Stimulated activated CD8-positive, alpha-beta memory T cell treated with anti-CD3 and anti-CD28 coated beads, Interleukin-15, amount 100 ng/mL, for 24 hours (primary cell): ENCODE measurements at places on chromosomes 5 and 9.

DNA sequence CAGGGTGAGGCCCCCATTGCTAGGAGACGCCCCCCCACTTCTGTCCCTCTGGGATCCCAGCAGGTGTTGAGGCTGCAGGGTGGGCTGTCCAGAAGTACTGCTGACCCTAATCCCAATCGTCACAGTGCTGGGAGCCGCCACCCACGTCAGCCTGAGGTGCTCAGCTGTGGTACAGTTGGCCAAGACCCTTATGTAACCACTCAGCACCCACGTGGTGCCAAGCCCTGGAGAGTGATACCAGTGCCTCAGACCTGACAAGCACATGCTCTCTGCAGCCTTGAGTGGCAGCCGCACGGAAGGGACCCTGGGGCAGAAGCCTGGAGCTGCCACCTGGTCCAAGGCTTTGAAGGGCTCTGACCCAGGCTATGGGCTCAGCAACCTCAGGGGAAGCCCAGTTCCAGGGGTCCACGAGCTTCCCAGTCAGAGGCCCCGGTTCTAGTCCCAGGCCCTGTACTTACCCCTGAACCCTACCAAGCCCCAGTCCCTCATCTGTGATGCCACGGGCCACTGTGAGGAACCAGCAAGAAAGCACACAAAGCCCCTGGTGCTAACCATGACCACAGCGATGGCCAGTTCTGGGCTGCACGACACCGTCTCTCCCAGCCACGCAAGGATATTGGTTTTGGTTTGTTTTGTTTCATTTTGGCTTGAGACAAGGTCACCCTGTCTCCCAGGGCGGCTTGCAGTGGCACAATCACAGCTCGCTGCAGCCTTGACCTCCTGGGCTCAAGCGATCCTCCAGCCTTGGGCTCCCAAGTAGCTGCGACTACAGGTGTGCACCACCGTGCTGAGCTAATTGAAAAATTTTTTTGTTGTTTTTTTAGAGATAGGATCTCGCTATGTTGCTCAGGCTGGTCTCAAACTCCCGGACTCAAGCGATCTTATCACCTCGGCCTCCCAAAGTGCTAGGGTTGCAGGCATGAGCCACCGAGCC is 50.7 kb downstream of the DBH start:
- no peak for DNase-seq

- DNase-seq, result no peak
Measured at GRCh38 chr5:174725261-174725990, 1.0 kb downstream of the MSX2 start.

- no peak for DNase-seq
Measured at GRCh38 chr5:126998895-126999570, 31.3 kb downstream of the MARCHF3 start.

DNA sequence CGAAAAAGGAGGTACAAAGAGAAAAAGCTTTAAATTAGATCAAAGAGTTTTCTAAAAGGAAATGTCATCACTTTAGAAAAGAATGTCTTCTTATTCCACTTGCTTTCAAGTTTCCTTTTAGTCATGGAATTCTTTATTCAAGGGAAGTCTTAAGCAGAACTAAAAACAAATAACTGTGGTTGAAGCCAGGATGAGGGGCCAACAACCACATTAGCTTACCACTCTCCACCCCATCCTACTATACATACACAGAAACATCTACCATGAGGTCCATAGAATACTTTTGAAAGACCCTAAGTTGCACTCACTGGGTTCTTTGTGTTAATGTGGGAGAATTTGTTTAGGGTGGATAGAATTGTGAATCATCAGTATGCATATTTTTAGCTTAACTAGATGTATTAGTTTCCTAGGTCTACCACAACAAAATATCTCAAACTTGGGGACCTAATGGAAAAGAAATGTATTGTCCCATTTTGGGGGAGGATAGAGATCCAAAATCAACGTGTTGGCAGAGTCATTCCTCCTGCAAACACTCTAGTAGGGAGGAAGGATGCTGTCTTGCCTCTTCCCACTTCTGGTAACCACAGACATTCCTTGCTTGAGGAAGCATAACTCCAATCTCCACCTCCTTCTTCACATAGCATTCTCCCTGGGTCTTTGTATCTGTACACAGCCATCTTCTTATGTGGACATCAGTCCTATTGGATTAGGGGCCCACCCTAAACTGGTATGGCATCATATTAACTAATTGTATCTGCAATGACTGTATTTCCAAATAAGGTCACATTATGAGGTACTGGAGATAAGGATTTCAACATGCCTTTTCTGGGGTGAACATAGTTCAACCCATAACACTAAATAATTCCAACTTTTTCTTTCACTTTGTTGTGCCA is 239.4 kb downstream of the LURAP1L start:
- DNase-seq, result no peak

GRCh38 chr5:176469296-176469695 is 21.1 kb downstream of the FAF2 start:
- no peak for DNase-seq

DNA sequence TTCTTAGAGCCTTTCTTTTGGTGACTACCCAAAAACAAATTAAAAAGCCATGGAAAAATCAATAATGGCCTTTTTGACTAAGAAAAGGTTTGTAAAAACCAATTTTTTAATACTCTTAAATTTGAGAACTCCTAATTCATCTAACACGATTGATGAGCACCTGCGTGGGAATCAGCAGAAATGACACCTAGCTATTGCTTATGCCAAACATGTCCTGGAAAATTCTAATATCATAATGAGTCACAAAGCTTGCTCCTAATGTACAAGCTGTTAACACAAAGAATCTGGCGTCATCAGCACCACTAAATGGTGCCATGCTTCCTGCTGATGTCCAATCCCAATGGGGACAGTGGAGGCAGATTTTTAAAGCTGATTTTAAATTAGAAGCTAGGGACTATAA is 146.2 kb upstream of the LRRTM2 start:
- no peak for DNase-seq

GRCh38 chr9:13598738-13599137 is 319.2 kb upstream of the MPDZ start:
- no peak for DNase-seq

- DNase-seq, result no peak
Measured at GRCh38 chr5:33223563-33224284, 217.0 kb upstream of the TARS1 start.

GRCh38 chr5:125197321-125197720 is 450.9 kb upstream of the ZNF608 start:
- no peak for DNase-seq

GRCh38 chr9:5838884-5839571 is 6.1 kb upstream of the ERMP1 start:
- no peak for DNase-seq

GRCh38 chr9:124782661-124783574 is 6.0 kb downstream of the OLFML2A start:
- no peak for DNase-seq

DNA sequence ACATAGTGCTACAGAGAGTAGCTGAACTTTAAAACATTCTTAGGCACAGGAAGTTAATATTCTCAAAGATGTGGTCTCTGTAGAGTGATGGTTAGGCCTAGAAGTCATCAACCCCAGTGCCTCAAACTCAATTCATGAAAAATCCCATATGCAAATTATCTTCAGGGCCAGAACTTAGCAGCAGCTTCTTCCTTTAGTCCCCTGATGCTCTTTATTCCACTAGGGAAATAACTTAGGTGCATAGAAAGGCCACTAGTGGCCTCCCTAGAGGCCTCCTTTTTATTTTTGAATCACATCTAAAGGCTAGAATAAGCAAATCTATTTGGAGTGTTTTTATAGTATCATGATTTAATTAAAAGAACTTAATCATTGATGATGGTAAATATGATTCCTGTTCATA is 88.3 kb downstream of the GIN1 start:
- DNase-seq, result no peak

GRCh38 chr5:321230-321725 is at the start of gene AHRR:
Gene AHRR, plus strand, starts transcription at chr5:321714. Its CDS starts 22,189 bp downstream, at chr5:343903.
- DNase-seq, result no peak

DNA sequence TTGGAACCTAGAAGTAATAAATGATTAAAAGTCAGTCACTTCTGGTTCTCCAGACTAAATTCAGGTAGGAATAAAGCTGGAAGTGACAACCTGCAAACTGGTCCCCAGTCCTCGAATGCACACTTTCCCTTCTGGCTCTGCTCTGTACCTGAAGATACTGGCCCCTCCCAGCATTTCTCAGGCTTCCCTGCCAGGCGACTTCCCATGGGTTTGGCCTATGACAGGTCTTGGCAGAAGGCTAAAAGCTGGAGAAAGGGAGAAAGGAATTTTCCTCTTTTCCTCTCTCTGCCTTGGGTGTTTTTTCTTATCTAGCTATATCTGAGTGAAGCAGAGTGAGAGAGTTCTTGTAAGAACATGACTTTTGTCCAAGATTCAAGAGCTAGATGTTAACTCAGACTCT is 1005.7 kb downstream of the DTWD2 start:
- no peak for DNase-seq

- DNase-seq, result no peak
Measured at GRCh38 chr5:133322743-133323142, 270.9 kb downstream of the HSPA4 start.

GRCh38 chr9:76143834-76144233 is 250.4 kb downstream of the RFK start:
- no peak for DNase-seq

GRCh38 chr9:75200892-75201470 is 112.7 kb downstream of the OSTF1 start:
- no peak for DNase-seq

DNA sequence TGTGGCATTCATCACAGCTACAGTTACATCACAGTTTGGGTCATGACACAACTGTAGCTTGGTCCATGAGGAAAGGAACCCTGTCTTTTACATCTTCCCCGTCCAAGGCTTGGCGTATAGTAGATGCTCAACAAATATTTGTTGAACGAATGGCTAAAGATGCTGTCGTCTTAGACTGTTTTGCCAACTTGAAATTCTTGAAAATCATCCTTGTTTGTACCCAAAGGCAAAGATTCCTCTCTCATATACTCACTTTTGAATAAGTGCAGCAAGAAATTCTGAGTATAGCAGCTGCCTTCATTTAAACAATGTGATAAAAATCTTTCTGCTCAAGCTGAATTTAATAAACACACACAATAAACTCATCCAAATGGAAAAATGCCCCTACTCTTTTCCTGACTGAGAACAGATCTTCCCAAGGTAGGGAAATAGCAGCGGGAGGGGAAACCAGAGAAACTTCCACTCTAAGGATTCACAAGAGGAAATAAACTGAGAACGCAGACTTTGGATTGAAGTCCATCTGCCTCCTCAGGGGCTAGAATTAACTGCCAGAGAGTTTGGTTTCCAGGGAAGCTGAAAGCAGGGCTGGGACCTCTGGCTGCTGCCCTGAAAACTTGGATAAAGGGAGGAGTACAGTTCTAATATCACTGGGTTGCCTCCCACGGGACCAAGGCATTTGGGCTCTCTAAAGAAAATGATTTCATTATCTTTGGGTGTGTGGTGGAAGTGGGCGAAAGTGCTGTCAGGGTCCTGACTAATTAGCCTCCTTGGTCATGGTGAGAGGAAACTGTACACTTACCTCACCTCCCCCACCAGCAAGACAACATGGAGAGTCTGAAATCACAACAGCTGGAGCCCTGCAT is 99.1 kb downstream of the DPYSL3 start:
- no peak for DNase-seq

DNA sequence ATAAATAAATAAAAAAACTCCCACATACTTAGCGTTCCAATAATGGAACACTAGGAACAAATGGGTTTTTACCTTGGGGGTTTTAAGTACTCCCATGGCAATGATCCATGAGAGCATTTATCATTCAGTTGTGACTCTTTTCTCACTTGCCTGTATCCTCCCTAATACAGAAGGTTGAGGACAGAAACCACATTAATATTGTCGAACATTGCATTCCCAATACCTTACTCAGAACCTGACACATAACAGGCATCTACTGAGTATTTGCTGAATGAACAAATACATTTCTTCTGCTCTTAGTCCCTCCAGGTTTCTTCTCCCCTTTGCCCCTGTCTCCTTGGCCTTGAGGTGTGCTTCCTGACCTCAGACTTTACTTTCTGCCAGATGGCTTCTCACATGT is 175.9 kb downstream of the CEMIP2 start:
- no peak for DNase-seq

- DNase-seq, result no peak
Measured at GRCh38 chr5:64814073-64814472, 45.3 kb downstream of the CWC27 start.

- no peak for DNase-seq
Measured at GRCh38 chr9:76353280-76353679, 40.9 kb downstream of the RFK start.

DNA sequence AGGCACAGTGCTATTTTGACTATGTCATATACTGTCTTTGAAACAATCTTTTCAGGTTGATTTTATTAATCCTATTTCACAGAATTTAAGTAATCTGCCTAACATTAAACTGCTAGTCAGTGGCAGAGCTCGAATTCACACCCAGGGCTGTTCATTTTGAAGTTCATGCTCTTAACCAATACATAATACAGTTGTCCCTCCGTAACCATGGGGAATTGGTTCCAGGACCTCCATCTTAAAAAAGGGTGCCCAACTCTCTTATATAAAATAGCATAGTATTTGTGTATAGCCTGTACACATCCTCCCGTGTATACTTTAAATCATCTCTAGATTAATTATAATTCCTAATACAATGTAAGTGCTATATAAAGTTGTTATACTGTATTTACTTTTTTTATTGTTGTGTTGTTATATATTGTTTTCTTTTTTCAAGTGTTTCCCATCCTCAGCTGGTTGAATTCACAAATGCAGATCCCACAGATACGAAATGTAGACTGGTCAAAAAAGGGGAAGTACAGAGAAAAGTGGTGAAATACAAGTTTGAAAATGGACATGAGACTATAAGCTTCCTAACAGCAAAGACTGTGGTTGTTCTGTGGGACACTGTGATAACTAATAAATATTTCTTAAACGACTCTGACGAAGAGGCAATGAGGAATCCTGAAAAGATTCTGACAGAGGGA is 18.3 kb downstream of the RFX3 start:
- DNase-seq, result no peak

DNA sequence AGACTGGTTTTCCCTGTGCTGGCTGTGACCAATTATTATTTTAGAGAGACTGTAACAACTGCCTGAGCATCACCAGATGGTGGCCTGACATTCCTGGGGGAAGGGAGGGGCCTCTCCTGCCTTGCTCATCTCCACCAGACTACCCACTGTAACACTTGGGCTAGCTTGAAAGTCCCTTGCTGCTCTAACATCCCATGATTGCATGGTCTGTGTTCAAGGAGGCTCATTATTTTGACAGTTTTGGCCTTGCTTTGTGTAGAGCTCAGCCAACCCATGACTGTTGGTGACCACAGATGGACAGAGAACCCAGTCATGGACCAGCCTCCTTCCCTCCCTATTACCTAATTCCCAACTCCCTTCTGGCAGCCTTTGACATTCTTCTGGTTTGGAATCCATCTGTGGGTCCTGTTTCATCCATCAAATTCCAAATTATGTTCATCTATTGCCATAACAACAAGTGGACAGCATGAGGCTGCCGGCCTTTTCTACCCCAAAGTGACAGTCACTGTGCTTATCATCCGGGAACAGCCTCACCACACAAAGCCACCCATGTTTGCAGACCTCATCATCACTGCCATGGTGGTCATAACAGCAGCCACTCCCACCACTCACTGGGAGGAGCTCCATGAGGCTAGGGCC is 49.0 kb upstream of the ICE1 start:
- DNase-seq, result no peak
